Central memory CD4-positive, alpha-beta T cell (primary cell): ENCODE measurements at places on chromosomes 2 and 18.
A peak's percentile ranks its signal among the peaks of the same experiment; 100 is the strongest.

DNA sequence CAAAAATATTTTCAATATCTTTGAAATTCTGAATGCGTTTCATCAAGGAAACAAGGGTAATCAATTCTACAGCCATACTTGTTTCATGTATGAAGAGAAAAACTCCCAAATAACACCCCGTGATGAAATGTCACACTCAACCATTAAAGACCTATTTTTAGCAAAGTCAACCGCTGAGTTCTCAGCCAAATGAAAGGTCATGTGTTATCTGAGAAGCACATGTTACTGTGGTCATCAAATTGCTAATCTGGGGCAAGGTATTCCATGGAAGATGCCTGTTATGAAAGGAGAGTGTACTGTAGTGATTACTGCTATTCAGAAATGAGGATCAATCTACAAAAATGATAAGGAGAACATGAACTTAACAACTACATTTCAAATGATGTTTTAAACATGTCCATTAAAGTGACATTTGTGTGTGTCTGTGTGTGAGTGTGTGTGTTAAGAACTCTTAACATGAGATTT lies 126.7 kb downstream of the BCL2 start:
- DNase-seq, result no peak

GRCh38 chr2:184346338-184346862 lies 251.9 kb upstream of the ZNF804A start:
- no peak for DNase-seq

- no peak for DNase-seq
These were observed 14.4 kb upstream of the ALLC start for GRCh38 chr2:3643371-3644245.

- no peak for DNase-seq
These were observed 97.0 kb upstream of the CD226 start for GRCh38 chr18:70044632-70045031.

GRCh38 chr18:26470011-26470637 lies 78.2 kb downstream of the KCTD1 start:
- no peak for DNase-seq

GRCh38 chr18:26653943-26654615 lies 105.7 kb upstream of the KCTD1 start:
- DNase-seq, result no peak

DNA sequence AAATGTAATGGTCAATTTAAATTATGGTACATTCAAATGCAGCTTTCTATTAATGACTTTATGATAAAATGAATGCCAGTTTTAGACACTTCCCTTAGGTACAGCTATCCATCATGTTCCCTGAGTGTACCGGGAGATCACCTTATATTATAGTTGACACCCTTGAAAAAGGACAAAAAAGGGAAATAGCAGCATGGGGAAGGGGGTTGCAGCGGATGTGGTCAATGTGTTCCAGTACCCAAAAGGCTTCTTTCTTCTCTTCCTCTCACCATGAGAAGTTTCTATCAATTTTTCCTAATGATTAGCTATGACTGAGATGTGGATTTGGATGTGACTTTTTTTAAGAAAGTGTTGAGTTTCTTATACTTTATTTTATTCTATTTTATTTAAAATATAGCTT lies 154.4 kb downstream of the CCDC85A start:
- no peak for DNase-seq

DNA sequence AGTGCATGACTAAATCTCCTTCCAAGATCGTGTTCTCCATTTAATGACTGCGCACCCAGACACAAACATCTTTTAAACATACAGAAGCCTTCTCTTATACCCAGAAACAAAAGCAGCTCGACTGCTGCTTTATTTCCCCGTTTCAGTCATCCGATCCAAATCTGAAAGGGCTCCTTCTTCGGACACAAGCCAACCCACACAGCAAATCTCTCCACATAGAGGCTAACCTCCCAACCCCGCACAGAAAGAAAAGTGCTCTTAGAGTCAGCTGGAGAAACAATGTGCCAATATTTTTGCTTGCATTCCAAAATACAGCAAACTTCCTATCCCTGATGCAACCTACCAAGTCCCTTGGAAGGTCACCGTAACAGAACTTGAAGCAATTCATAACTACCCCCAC lies 29.1 kb downstream of the GAREM1 start:
- DNase-seq, result no peak

- DNase-seq, result no peak
These were observed 215.5 kb downstream of the TNS1 start for GRCh38 chr2:217787160-217787877.

GRCh38 chr18:13437034-13437433 lies 218.5 kb downstream of the LDLRAD4 start:
- peak; percentile 24 for DNase-seq

DNA sequence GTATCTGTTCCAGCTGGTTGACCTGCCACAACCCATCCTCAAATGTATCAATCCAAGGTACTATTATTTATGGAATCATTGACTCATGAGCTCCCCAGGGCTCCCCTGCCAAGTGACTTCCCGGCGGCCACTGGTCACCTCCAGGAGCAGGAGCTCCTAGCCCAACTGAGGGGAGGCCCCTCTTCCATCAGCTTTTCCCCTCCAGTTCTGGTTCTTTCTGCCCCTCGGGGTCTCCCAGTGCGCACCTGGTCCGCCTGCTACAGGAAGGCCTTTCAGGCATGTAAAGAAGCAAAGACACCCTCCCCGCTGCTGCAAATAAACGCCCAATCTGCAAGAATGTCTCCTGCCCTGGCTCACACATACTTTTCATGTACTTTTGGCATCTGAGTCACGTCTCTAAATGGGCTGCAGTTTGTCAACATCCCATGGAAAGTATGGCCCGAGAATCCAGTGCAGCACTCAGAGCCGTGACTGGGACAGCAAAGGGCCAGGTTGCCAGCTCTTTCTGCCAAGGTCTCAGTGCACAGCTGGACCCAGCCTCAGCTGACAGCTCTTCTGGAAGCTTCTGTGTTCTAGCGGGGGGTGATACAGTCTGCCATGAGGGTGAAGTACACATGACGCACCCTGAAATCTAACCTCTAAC lies 41.4 kb downstream of the KLHL29 start:
- DNase-seq, result no peak
